ENCODE measurements at places on chromosomes 6 and 20.

DNA sequence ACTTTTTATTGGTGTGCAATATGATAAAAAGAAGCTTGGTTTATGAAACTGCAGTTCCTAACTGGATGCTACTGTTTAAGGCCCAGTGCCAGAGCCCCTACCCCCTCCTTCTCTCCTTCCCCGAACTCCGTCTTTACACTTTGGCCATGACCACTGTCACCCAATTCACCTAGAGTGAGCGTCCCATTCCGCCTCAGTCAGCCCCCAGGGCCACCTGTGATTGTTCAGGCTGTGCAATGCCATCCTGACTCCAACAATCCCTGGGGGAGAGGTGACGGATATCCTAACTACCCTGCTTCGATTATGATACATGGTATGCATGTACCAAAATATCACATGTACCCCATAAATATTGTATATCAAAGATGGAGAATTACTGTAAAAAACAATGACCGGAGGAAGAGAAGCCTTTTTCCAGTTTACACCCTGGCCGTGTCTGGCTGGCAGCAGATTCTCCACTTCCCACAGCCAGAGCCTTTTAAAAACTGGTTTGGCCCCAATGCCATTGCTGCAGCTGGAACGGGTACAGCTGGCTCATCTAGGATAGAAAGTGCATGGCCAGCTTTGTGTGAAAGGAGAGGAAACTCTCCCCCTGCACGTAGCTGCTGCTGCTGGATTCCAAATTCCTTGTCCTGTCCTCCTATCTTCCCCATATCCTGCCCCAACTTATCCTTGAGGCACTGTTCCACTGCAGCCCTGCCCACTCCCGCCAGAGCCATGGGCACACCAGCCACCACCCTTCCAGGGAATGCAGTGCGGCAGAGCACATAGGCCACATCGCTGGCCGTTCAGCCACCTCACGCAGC, 99.7 kb downstream of the JPH2 start:
- DNase-seq, result peak; percentile 27

- peak; percentile 90 for DNase-seq
Measured at GRCh38 chr6:89352278-89353117, at the start of gene UBE2J1. Gene UBE2J1 (minus strand): TSS chr6:89352722. CDS start chr6:89352569, 153 bp downstream.

GRCh38 chr6:47261191-47261590, 48.5 kb downstream of the TNFRSF21 start:
- no peak for DNase-seq

DNA sequence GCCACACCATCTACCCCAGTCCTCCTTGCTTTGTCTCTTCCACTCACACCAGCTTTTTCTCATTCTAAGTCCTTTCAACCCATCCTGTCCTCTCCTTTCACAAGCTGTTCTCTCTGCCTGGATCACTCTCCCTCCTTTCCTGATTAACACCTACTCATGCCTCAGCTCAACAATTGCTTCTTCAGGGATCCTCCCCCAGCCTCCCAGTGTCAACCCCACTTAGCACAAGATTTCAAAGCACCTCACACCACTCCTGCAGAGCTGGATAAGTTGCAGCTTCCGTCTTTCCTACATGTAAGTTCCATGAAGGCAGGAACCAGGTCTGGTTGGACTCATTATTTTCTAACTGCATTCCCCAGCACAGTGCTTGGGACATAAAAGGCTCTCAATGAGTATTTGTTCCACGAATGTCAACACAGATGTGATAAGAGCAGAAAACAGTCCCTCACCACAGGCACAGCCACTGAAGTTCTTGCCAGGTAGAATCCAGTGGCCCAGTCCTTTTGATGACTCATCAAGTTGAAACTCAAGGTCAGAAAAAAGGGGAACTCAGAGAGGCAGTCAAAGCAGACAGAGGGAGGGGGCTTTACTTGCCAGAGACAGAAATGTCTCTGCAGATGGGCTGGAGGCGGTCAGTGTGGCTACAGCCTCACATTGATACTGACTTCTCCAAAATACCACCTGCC, 193.4 kb upstream of the PRDM1 start:
- no peak for DNase-seq

DNA sequence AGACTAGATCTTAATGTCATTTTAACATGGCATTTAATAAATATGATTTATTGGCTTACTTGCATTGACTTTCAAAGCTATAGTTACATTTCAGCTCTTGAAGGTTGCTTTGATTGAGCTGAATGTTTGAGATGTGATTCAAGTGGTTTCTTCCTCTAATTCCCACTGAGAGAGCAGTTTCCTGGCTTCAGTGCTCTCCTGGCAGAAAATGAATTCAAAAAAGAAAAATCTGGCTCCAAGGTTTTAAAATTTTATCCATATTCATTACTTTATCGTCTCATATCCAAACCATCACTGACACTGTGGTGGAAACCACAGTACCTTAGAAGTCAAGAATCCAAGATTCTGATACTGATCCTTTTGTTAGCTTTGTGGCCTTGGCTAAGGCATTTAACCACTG, 263.1 kb upstream of the HSF2 start:
- no peak for DNase-seq

GRCh38 chr20:37231947-37232630, 29.5 kb downstream of the GHRH start:
- DNase-seq, result peak; percentile 43

- DNase-seq, result no peak
Measured at GRCh38 chr6:169190970-169191369, 62.7 kb downstream of the THBS2 start.

- DNase-seq, result no peak
Measured at GRCh38 chr6:154632119-154632518, 101.1 kb upstream of the SCAF8 start.

DNA sequence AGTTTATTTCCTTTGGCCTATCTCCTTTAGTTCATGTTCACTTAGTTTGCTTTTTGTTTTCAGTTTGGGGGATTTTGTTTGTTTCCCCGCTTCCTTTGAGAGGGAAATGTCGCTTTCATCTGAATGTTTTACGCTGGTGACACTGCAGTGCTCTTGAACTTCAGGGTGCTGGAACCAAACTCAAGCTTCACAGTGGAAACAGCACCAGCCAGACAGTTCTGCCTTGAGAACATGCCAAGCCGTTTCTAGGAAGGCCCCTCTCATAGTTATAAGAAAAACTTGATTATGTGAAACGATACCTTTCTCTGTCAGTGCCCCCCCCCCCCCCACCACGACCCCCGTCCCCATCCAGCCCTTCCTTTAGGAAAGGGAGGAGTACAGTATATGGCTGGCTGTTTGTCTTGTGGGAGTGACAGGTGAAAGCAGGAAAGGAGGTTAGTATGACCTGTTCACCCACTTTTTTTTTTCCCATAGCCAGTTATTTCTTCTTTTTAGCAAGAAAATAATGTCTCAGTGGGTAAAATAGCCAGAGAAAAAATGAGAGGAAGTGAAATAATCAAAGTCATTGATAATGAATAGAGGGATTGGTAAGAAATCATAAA, 130.1 kb downstream of the LRRC1 start:
- no peak for DNase-seq

- DNase-seq, result no peak
Measured at GRCh38 chr6:144664947-144665346, 379.8 kb downstream of the UTRN start.

DNA sequence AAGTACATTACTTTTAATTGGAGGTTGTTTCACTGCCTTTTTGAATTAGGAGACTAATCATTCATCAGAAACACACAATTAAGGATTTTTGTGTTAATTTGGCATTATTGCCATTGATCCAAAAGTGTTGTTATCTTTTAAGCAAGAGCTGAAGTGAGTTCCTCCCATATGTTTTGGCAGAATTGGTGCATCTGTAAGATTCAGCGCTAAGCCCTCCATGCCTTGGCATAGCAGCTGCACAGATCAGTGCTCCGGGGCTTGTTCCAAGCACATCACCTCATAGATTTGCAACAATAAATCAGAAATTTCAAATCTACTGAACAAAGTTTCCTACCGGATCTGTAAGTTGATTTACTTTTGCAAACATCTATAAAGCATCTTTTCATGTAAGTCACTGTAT, 106.8 kb upstream of the PHACTR1 start:
- no peak for DNase-seq

GRCh38 chr6:134802426-134803058, 147.4 kb downstream of the ALDH8A1 start:
- DNase-seq, result no peak

DNA sequence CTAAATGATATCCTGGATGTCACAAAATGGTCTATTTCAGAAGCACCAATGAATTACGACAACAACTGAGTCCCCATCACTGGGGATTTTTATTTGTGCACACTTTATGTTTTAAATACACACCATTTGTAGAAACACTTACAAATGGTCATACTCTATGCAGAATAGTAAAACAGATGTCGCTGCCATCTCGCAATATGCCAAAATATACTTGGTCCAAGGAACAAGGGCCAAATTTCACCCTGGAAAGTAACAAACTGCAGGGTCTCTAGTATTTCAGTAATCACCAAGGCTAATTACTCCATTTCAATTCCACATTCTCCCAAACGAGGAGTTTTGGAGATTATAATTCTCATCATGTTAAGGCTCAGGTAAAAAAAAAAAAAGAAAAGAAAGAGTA, 215.2 kb downstream of the LMBRD1 start:
- DNase-seq, result no peak

DNA sequence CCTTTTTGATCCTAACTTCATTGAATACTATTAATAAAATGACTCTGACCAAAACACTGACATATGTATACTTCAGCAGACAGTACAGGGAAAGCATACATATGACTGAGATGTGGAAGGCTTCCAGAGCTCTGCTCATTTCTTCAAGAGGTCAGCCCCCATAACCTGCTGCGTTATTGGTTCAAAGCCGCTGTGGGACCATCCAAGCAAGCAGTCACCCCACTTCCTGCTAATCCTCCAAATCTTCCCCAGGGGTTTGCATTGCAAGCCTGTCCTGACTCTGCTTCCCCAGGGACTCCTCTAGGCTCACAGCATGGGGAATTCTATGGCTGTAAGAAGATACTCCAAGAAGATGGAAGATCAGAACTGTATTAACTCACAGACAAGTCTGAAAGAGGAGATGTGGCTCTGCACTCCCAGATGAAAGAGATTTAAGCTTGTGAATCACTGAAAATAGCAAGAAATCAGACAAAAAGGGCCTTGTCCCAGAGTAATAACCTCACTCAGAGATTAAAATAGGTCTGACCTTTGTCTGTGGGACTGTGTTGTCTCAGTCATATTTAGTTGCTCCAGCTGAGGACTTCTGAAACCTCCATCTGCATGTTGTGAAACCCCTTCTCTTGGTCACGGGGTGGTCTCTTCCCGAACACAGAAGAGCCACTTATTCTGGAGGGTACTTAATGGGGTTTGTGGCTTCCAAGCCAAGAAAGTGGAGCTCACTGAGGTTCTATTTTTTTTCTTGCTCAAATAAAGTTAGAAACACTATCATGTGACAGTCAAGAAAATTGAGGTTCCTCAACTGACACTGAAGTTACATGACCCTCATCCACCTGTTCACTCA, 101.5 kb upstream of the MARCKS start:
- DNase-seq, result no peak

- no peak for DNase-seq
Measured at GRCh38 chr20:20286061-20286460, 81.8 kb upstream of the INSM1 start.

DNA sequence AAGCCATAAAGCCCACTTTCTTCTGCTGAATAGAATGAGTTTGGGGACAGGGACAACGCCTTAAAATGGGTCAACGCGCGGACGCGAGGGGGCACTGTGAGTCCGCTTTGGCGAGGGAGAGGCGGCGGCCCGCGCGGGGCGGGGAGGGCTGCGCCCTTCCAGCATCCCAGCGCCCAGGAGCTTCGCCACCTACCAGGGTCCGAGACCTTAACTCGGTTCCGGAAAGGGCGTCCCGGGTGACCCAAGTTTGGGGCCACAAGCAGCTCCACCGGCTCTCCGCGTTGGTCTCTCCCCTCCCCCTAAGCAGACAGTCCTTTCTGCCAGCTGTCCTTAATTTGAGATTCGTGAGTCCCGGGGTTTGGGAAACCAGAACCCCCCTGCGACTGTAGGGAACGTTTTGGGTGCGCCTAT, 1.8 kb upstream of the SAMD5 start:
- DNase-seq, result peak; percentile 71

DNA sequence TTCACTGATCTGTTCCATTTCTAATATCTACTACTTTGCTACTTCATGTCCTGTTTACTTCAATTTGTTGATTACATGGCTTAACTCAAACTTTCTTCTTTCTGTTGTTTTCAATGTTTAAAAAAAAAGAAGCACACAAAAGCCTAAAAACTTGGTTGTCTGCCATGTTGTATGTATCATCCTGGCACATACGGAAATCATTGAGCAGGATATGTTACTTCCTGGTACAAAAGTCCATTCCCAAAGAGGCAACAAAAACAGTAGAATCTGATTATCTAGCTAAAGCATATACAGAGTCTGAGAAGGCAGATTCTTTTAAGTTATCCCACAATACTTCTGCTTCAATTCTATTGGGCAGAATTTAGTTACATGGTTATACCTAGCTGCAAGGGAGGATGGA, 14.5 kb upstream of the COL12A1 start:
- no peak for DNase-seq

DNA sequence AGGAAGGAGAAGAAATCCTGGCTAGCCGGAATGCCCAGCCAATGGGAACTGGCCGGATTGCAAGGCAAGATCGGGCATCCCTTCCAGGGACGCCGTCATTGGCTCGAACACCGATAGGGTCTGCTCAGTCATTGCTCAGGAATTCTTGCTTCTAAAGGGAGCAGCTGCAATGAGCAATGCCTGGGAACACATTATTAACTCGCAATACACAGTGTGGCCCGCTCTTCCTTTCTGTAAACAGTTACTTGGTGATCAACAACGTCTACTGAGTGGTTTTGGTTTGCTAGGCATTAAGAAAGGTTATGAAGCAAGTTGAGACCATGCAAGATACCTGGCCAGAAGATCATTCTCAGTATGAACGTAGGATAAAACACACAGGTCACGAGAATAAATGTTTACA, 165.4 kb upstream of the CITED2 start:
- no peak for DNase-seq

DNA sequence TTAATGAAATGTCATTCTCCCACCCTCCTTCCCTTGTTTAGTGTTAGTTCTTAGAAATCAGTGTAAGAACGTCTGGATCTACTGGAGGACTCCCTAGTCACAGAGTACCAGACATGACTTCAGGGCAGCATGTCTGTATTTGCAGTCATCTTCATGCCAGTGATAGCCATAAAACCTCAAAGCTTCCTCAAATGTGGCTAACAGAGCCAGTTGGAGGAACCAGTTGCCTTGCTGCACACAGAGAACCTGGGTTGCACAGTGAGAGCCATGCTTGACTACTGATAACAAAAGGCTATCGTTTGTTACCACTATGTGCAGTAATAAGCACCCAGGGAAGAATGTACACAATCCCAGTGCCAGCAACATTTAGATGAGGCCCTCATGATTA, 20.1 kb downstream of the NT5E start:
- DNase-seq, result no peak

- DNase-seq, result no peak
Measured at GRCh38 chr6:106360989-106361430, 493 bp downstream of the CRYBG1 start.

- DNase-seq, result no peak
Measured at GRCh38 chr20:20017844-20018185, 653 bp downstream of the NAA20 start.

DNA sequence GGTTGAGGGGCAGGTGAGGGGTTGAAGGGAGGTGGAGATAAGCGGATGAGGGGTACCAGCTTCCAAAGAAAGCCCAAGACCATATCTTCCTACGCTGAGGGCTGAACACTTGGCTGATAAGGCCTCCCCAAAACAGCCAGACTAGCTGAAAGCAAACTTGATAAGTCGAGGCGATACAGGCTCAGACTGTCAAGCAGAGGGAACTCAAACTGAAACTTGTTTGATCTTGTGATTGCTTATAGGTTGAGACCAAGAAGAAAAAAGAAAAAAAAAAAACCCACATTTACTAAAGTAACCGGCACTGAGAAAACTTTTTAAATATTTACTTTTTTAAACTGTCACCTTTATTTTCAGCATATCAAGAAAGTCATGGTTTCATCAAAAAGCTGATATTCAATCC, 73.6 kb downstream of the TRERF1 start:
- DNase-seq, result no peak
